ENCODE measurements at places on chromosomes 11 and 22.

GRCh38 chr11:46006418-46007070, 84.1 kb downstream of the LARGE2 start:
- H3K27ac ChIP-seq, result no peak overlapping the region
- H3K36me3 ChIP-seq, result no peaks in the 10 kb centered on the region
- H3K4me1 ChIP-seq, result peaks cover 53% of the 10 kb centered on the region

DNA sequence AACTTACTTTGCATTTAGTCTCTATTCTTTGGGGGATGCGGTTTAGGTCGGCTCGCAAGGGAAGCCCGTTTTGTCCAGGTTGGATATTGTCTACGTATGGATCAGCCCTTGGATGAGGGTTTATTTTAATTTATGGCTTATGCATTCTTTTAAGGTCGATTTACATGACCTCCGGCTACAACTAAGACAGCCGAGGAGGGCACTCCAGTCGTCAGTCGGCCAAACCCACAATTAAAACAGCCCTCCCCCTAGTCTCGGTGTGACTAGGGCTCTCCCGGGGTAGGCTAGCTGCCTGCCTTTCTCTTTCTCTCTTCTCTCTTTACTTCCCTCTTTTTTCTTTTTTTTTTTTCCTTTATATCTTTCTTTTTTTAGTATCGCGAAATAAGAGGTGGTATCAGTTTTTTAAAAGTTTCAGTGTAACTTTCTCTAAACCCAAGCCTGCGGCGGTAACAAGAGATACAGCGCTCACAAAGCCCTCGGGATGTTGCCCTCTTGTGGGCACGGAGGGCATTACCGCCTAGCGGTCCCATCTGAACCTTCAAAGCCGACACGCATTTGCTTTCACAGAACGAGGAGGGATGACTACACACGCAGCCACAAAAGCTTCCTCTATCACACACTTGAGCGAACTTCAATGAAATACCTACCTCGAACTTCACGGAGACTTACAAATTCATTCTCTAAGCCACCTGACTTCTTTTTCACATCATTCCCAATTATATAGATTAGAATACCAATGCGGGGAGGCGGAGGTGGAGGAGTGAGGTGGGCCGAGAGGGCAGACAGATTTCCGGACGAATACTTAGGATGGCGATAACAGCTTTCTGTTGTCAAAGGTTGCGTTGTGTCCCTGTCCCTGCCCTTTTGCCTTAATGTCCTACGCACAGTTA, 132.3 kb upstream of the C11orf58 start:
- peak; percentile 96 for DNase-seq
- H3K36me3 ChIP-seq, result no peaks in the 10 kb centered on the region
- H3K27me3 ChIP-seq, result peaks cover 23% of the 10 kb centered on the region
- peak overlapping the region; percentile 89 for H3K27ac ChIP-seq
- peaks cover 5% of the 10 kb centered on the region for H3K4me1 ChIP-seq

DNA sequence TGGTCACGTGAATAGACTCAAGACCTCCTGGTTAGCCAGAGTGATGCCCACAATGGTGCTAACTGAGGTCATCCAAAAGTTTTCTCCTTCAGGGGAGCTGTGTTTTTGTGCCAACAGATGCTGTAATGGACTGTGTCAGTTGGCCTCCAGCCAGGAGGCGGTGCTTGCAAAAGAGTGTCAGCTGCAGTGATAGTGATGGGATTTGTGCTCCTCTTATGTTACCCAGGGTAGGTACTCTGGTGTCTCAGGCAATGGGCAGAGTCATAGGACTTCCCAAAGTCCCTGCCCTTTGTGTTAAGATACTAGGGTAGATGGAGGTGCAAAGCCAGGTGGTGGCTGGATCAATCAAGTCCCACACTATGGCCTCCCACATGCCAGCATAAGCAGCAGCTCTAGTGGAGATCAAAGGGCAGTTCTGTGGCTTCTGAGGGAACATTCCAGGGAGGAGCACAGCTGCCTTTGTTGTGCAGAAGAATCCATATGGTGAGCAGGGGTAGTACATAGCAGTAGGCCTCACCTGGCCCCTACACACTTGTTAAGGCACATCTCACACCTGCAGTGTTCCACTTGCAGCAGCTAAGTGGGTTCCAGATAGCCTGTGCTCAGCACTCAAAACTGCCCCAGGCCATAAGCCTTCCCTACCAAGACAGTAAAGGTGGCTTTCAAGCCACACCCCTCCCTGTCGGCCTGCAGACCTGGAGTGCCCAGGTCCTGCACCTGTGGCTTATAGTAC, 9.4 kb upstream of the FANCF start:
- H3K4me3 ChIP-seq, result no peak overlapping the region
- no peak for DNase-seq
- H3K4me1 ChIP-seq, result no peaks in the 10 kb centered on the region
- H3K27me3 ChIP-seq, result no peaks in the 10 kb centered on the region

GRCh38 chr11:124758355-124759265, 3.5 kb downstream of the ESAM start:
- peak; percentile 77 for DNase-seq
- H3K27ac ChIP-seq, result peak overlapping the region; percentile 55
- H3K36me3 ChIP-seq, result no peaks in the 10 kb centered on the region
- peaks cover 6% of the 10 kb centered on the region for H3K4me1 ChIP-seq
- peaks cover 43% of the 10 kb centered on the region for H3K27me3 ChIP-seq

GRCh38 chr22:49092716-49093115, 735.0 kb downstream of the BRD1 start:
- H3K27me3 ChIP-seq, result no peaks in the 10 kb centered on the region
- no peaks in the 10 kb centered on the region for H3K4me1 ChIP-seq
- no peaks in the 10 kb centered on the region for H3K36me3 ChIP-seq
- H3K27ac ChIP-seq, result no peak overlapping the region

DNA sequence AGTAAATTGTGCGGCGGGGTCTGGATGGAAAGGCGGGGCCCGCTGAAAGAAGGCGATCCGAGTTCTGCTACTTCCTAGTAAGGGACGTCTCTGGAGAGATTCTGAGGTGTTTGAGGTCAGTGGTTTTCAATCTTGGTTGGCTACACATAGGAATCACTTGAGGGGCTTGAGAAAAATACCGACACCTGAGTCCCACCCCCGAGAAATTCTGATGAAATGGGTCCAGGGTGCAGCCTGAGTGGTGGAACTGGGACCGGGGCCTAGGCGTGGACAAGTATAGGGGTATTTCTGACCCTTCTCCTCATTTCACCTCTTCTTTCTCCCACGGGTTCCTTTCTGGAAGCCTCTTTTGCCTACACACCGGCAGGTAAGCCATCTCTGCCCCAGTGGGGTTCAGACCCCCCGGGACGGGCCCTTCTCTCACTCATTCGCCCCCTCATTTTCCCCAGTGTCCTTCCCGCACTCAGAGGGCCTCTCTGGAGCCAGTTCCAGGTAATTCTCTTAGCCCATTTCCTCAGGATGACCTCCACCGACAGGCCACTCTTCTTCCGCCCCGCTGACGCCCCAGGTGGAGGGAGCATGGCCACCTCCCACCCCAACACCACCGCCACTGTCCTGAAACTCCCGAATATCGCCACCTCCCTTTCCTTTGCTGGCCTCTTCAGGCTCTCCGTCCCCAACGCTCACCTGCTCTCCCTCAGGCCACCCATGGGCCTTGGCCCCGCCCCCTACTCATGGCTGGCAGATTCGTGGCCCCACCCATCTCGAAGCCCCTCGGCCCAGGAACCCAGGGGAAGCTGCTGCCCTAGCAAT, 11.8 kb downstream of the ROBO3 start:
- H3K27me3 ChIP-seq, result peaks cover 13% of the 10 kb centered on the region
- H3K4me1 ChIP-seq, result peaks cover 4% of the 10 kb centered on the region
- peak overlapping the region; percentile 40 for H3K4me3 ChIP-seq
- no peak overlapping the region for H3K27ac ChIP-seq
- DNase-seq, result no peak

- DNase-seq, result peak; percentile 15
- H3K4me3 ChIP-seq, result peak overlapping the region; percentile 1
- H3K36me3 ChIP-seq, result no peaks in the 10 kb centered on the region
- peak overlapping the region; percentile 49 for H3K27ac ChIP-seq
- H3K4me1 ChIP-seq, result peaks cover 14% of the 10 kb centered on the region
Observed at GRCh38 chr11:91163619-91164451, 941.0 kb upstream of the CHORDC1 start.

GRCh38 chr11:58227956-58228615, 632 bp downstream of the OR10Q1 start:
- DNase-seq, result no peak
- no peak overlapping the region for H3K27ac ChIP-seq
- no peaks in the 10 kb centered on the region for H3K27me3 ChIP-seq
- no peaks in the 10 kb centered on the region for H3K36me3 ChIP-seq
- H3K4me1 ChIP-seq, result no peaks in the 10 kb centered on the region

GRCh38 chr22:47621253-47621652, 858.8 kb downstream of the TBC1D22A start:
- H3K4me3 ChIP-seq, result no peak overlapping the region
- H3K4me1 ChIP-seq, result no peaks in the 10 kb centered on the region
- peaks cover 5% of the 10 kb centered on the region for H3K27me3 ChIP-seq
- H3K27ac ChIP-seq, result no peak overlapping the region

- DNase-seq, result no peak
- H3K27me3 ChIP-seq, result no peaks in the 10 kb centered on the region
- no peaks in the 10 kb centered on the region for H3K36me3 ChIP-seq
Observed at GRCh38 chr11:92384358-92384757, 159.7 kb downstream of the FAT3 start.

GRCh38 chr22:46073683-46074504, 76.4 kb upstream of the PPARA start:
- DNase-seq, result peak; percentile 80
- no peaks in the 10 kb centered on the region for H3K27me3 ChIP-seq
- H3K4me3 ChIP-seq, result peak overlapping the region; percentile 76
- peaks cover 7% of the 10 kb centered on the region for H3K36me3 ChIP-seq
- H3K27ac ChIP-seq, result peak overlapping the region; percentile 98

GRCh38 chr22:20810645-20811044, 36.7 kb downstream of the SERPIND1 start:
- H3K4me1 ChIP-seq, result no peaks in the 10 kb centered on the region
- no peak for DNase-seq
- no peaks in the 10 kb centered on the region for H3K27me3 ChIP-seq
- H3K4me3 ChIP-seq, result no peak overlapping the region
- H3K36me3 ChIP-seq, result no peaks in the 10 kb centered on the region

DNA sequence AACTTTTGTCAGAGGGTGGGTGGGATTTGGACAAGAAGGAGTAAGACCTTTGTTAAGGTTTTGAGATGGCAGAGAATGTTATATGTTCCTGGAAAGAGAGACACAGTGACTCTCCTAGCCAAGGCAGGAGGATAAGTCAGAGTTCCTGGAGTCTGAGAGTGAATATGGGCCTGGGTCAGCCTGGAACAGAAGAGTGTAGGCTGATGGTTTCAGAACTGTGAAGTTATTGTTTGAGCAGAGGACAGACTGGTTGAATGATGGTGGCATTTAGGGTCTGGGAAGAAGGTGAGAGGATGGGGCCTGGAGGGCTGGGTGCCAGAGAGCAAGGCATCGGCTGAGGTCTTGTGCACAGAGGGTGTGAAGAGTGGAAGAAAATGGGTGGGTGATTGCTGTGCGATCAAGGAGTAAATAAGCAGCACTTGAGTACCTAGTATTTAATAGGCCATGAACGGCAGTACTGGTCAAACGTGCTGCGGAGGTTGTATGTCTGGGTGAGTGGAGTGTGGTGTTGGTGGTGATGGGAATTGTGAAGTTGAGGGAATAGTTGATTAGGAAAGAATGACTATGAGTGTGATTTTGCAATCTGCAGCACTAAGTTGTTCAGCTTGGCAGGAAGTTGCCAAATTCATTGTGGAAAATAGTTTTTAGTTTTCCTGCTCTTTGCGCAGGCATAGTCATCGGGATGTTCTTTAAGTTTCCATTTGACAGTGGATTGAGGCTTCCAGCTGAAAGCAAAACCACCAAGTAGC, 1.8 kb downstream of the PANX1 start:
- H3K4me1 ChIP-seq, result peaks cover 51% of the 10 kb centered on the region
- H3K4me3 ChIP-seq, result no peak overlapping the region
- H3K27ac ChIP-seq, result peak overlapping the region; percentile 92
- no peaks in the 10 kb centered on the region for H3K27me3 ChIP-seq

GRCh38 chr11:73070653-73071052, 71.5 kb downstream of the FCHSD2 start:
- DNase-seq, result no peak
- no peaks in the 10 kb centered on the region for H3K27me3 ChIP-seq
- H3K4me3 ChIP-seq, result no peak overlapping the region
- no peak overlapping the region for H3K27ac ChIP-seq

DNA sequence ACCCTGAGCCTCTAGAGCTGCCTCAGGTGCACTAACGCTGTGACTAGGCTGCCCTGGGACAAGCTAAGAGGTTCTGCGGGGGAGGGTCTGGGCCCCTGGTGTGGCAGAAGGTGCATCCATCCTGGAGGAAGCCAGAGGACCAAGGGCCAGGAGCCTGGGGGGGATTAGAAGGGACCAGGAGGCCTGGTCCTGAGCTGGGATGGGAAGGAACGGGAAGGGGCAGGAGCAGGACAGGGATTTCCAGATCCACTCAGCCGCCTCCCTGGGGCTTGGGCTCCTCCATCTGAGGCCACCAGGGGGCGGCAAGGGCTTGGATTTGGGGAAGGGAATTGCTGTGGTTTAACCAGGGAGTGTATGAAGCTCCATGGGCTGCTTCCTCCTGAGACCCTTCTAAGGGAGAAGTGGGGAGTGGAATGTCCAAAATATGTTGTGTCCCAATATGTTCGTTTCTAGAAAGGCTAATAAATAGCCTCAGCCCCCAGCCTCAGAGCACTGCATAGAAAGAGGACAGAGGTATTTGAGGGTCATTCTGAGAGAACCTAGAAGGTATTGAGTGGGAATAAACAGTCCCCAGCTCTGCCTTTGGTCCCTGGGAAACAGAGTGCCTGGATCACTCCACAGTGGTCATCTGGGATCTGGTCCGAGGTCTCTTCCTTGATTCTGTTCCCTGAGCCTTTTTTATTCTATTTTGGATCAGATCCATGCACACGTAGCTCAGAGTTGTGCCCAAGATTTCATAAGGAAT, 17.4 kb upstream of the PRAME start:
- no peak overlapping the region for H3K27ac ChIP-seq
- H3K4me3 ChIP-seq, result no peak overlapping the region
- no peaks in the 10 kb centered on the region for H3K4me1 ChIP-seq
- no peaks in the 10 kb centered on the region for H3K36me3 ChIP-seq

- DNase-seq, result no peak
- no peak overlapping the region for H3K4me3 ChIP-seq
- H3K27ac ChIP-seq, result no peak overlapping the region
- no peaks in the 10 kb centered on the region for H3K36me3 ChIP-seq
- H3K27me3 ChIP-seq, result peaks cover 42% of the 10 kb centered on the region
Observed at GRCh38 chr11:128688031-128688713, 5.7 kb upstream of the FLI1 start.

GRCh38 chr11:84800755-84801346, 826.3 kb downstream of the DLG2 start:
- H3K27me3 ChIP-seq, result no peaks in the 10 kb centered on the region
- no peaks in the 10 kb centered on the region for H3K4me1 ChIP-seq
- H3K36me3 ChIP-seq, result no peaks in the 10 kb centered on the region
- no peak overlapping the region for H3K27ac ChIP-seq

All from adrenal gland (tissue), 19 donors.